ENCODE measurements at places on chromosomes 3 and 15. TPM values are rescaled to one million over a fixed set of nuclear protein-coding genes. Genes with fewer than 3 reads are reported as not detected.

GRCh38 chr3:171542976-171543375, 82.8 kb upstream of the TNIK start:
- DNase-seq, result no peak

GRCh38 chr15:56729561-56729960, 3.7 kb downstream of the ZNF280D start:
- peak; percentile 32 for DNase-seq

The HDAC11 gene
- total RNA-seq, result 7.1 TPM

The SECISBP2L gene
- 16.7 TPM for total RNA-seq

The GNAT1 gene
- total RNA-seq, result 0.05 TPM

The PCLAF gene
- total RNA-seq, result 57.6 TPM

DNA sequence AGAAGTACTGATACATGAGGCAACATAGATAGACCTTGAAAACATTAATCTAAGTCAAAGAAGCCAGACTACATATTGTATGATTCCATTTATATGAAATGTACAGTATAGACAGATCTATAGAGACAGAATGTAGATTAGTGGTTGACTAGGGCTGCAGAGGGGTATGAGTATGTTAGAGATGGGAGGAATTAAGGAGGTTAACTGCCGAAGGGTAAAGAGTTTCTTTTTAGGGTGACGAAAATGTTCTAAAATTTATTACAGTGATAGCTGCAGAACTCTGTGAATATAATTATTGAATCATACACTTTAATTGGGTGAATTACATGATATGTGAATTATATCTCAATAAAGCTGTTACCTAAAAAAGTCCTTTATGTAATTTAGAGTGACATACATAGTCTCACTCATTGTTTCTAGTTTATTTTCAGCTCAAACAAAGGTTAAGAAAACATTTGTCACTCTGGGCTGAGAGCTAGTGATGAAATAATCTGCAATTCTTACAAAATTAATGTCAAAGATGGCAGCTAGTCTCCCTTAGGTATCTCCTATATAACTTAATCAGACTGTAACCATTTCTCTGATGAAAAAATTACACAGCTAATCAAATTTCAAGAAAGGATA, 61.4 kb downstream of the DENND4A start:
- DNase-seq, result no peak

GRCh38 chr3:15527031-15527459, 5.5 kb upstream of the COLQ start:
- DNase-seq, result no peak

DNA sequence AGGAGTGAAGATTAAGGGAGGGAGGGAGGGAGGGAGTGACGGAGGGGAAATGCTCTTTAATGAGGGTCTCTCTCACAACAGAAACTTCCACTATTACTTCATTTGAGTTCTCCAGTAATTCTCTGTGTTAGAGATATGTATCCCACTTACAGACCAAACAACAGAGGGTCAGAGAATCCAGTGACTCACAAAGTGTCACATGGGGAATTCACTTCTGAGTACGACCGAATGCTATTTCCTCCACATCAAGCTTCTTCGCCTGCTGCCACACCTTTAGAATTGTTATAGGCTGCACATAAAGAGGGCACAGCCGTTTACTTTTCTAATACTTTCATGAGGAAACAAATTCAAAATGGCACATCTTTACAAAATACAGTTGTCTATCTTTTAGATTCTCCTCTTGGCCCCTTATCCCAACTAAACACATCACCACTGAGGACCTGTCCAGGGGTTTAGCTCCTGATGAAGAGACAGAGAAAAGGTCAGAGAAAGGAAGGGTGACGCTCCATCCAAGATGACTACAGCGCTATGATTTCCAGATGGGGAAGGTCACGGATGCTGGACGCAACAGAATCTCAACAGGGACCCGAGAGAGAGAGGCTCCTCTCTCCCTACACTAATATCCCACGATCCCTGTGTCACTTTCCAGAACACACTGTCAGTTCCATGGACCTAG, 119.0 kb downstream of the XXYLT1 start:
- DNase-seq, result no peak

The RAB6B gene
- 0.24 TPM for total RNA-seq

Measured in thymus (tissue), 14 donors.